ENCODE measurements at places on chromosomes 6 and 20.

DNA sequence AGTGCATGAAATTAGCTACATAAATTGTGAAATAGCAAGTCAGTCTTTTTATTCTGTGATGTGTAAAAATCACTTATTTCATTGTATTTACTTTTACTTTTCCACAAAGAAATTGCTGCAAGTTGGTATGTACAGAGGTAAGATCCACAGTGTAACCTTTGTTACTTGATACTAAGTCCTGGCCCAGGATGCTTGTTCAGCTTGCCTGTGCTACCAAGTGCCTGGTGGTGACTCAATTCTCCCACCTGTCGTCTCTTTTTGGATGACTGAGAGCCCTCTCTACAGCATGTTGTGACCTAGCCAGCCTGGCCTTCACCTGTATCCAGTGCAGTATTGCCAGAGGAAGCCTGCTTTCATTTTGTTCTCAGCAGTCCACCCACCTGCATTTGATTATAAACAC, 54.9 kb downstream of the ANKRD6 start:
- DNase-seq = no peak

DNA sequence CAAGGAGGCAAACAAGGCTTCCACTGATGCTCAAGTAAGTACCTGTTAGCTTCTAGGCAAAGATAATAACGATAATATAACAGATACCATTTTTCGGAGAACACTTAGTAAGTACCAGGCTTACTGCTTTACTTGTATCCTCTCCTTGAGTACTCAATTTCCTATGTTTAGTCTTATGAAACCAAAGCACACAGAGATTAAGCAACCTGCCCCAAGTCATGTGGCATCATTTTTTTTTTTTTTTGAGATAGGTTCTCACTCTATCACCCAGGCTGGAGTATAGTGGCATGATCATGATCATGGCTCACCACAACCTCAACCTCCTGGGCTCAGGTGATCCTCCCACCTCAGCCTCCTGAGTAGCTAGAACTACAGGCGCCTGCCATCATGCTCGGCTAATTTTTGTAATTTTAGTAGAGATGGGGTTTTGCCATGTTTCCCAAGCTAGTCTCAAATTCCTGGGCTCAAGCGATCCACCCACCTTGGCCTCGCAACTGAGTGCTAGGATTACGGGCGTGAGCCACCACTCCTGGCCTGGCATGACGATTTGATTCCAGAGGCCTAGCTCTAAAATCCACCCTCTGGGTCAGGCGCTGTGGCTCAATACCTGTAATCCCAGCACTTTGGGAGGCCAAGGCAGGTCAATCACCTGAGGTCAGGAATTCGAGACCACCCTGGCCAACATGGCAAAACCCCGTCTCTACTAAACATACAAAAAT, 14.0 kb downstream of the SPAG4 start:
- no peak for DNase-seq

DNA sequence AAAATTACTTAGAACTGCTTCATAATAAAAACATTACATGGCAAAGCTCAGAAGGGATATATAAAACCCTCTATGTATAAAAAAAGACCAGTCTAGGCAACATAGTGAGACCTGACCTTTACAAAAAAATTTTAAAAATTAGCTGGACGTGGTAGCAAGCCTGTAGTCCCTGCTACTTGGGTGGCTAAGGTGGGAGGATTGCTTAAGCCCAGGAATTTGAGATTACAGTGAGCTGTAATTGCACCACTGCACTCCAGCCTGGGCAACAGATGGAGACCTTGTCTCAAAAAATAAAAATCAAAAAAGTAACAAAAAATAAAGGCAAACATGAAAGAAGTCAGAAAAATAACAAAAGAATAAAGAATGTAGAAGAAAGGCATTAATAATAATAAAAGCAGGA, 21.5 kb upstream of the TPD52L1 start:
- no peak for DNase-seq

- DNase-seq = no peak
Observed at GRCh38 chr20:47810116-47810677, 24.9 kb upstream of the SULF2 start.

DNA sequence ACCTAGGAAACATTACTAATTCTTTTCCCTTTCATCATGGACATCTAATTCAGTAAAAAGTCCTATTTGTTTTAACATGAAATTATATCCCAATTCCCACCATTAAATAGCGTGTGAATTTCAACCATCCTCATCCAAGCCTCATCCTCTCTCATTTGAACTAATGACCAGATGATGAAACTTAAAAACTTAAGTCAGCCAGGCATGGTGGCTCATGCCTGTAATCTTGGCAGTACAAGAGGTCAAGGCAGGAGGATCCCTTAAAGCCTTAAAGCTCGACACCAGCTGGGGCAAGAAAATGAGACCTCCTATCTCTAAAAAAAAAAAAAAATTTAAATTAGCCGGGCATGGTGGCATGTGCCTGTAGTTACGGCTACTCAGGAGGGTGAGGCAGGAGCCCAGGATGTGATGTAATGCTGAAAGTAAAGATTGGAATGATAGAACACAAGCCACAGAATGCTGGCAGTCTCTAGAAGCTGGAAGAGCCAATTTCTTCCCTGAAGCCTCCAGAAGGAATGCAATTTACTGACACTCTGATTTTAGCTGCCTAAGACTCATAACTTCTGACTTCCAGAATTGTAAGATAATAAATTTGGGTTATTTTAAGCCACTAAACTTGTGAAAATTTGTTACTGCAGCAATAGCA, 27.1 kb upstream of the HAO1 start:
- DNase-seq = no peak

GRCh38 chr6:72621291-72622093, at the start of gene KCNQ5:
TSS of gene KCNQ5 (plus strand) at chr6:72622064.
- DNase-seq = peak; percentile 51

- DNase-seq = no peak
Observed at GRCh38 chr6:113999284-113999683, 28.3 kb upstream of the HDAC2 start.

DNA sequence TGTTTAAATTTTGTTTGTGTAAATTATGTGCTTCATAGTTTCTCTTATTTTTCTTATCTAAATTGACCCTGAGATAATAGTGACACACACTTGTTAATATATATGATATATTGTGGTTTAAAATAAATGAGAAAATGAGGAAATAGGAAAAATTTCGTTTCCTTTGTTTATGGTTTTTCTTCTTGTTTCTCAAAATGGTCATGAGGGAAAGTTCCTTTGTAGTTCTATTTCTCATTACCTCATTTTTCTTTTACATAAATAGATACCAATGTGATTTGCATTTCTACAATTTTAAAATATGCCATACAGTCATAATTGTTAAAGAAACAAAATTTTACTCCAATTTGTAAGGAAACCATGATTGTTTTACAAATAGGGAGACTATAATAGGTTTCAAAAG, 9.2 kb downstream of the OR2A4 start:
- DNase-seq = no peak

DNA sequence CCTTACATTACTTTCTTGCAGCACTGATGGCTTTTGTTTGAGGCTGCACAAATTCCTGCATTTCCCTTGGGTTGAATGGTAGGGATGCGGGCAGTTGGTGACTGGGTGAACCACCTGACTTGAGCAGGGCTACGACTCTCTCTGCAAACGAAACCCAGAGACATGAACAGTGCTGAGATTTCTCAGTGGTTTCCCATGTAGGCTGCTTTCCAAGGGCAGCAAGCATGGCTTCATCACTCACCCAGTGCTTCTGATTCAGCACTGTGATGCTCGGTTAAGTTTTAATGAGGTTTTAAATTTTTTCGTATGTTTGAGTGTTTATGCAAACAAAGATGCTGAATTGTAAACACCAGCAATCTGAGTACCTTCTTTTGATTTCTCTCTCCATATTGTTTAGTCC, 127.2 kb downstream of the MTHFD1L start:
- no peak for DNase-seq

DNA sequence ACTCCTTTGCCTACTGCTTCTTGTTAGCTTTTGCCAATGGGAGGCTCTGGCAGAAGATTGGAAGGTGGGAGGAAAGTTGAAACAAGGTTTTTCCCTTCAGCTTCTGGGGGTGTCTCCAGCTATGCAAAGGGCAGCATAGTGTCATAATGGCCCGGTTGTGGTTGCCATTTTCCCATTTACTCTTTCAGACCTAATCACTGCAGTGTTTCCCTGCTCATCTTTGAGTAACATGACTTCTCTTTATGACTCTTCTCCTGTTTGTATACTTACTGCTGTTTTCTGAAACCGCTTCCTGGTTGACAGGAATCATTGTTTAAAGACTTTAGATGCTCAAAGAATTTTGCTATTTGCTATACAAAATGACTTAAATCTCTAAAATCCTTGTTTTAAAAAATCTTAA, 19.9 kb downstream of the NRN1 start:
- DNase-seq = no peak

DNA sequence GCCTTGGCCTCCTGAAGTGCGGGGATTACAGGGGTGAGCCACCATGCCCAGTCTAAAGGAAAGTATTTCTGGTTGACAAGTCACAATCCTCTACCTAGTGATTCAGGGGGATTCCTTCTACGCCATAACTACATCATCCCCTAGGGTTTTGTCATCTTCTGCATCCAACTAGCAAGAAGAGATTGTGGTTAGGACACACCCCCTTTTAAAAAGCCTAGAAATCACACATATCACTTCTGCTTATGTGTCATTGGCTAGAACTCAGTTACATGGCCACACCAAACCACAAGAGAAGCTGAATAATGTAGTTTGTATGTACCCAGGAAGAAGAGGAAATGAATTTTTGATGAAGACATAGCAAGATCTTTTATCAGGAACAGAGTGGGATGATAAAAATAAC, 14.7 kb upstream of the CHD6 start:
- DNase-seq = peak; percentile 29

DNA sequence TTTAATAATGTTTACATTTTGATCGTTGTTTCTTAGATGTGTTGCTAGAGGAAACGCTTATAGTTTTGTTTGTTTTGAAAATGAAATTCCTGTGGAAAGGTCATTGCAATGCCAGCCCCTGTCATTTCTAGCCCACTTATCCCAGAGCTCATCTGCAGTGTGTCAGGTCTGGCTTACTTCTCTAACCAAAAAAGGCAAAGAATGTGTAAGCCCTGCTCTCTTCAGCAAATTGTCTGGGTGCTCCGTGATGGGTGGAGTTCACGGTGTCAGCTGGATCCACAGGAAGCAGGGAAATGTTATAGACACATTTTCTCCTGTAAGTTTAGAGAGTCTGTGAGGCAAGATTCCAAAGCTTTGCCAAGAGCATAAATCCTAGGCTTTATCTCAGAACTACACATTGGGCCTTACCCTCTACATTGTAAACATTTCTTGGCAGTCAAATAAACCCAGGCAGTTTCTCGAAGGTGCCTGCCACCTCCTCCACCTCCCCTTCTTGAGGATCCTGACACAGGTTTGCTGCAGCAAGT, 50.9 kb downstream of the RPRD1B start:
- DNase-seq = no peak

DNA sequence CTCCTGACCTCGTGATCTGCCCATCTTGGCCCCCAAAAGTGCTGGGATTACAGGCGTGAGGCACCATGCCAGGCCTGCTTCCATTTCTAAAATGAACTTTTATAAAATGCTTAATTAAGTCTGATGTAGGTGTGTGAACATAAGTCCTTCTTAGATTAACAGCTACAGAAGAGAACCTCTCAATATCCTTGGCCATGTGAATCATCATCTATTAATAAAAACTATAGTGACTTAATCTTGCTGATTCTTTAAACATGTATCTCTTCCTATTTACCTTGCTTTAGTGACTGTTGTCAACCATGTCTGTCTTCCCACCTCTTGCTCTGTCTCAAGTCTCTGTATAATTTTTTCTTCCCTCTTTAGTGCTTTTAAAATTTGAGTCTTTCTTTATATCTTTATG, 127.1 kb downstream of the JARID2 start:
- DNase-seq = no peak

GRCh38 chr6:11494786-11495564, 42.6 kb upstream of the TMEM170B start:
- DNase-seq = no peak

DNA sequence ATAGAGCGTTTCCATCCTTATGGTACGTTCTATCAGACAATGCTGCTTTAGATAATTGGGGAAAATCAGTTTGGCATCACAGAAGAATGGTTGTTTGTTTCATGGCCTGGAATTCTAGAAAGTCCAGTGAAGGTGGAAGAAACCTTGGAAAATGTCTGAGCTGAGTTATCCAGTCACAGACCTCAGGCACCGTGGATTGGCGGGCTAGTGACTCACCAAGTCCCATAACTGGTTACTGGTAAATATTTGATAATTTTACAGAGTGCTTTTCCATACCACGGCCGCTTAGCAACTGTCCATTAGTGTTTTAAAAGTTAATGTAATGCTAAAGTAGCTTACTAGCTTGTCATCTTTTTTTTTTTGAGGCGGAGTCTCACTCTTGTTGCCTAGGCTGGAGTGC, 99.4 kb downstream of the SLC35B3 start:
- DNase-seq = no peak

DNA sequence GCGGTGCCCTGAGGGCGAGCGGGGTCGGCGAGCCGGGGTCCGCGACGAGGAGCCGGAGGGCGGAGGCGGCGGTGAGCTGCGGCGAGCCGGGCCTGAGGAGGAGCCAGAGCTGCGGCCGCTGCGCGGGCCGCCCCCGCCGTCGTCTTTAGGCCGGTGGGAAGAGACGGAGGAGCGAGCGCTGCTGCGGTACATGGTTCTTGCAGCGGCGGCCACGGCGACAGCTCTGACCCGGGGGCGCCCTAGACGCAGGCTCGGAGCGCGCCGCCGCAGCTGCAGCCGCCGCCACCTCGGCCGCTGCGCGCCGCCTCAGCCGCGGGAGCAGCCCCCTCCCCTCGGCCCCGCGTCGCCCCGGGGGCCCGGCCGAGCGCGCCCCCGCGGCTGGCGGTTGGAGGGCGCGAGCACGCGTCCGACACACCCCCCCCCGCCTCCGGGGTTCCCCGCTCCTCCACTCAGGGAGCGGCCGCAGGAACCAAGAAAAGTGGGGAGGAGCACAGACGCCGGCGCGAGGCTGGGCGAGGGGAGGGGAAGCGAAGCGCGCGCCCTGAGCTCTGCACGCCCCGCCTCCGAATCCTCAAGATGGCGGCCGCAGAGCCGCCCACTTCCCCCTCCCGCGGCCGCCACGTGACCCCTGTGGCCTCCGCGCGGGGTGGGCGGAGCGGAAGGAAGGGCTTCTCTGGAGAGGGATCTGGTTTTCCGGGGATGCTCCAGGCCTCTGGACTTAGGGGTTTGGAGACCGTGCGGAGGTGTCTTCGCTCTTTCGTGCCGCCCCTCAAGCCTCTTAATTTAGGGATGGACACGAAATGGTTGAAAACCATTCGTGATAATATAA, at the start of gene ZNF318:
TSS of gene ZNF318 (minus strand) at position 474 of the 829 bp plus-strand sequence. CDS start at position 192, 282 bp downstream.
- DNase-seq = peak; percentile 96

DNA sequence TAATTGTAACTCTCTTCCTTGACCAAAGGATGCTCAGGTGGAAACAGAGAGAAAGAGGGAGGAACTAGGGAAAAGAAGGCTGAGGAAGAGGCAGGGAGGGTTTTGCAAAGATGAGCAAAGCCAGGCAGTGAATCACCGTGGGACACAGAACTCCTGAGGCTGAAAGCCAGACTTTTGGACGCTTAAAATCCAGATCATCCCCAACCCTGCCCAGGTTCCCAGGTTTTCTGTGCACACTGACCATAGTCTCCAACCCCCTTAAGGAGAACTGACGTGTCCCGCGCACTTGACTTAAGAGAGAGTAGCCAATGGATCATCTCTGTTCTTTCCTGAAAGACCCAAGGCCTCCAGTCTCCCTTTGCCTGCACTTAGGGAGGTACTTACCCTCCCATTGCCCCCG, 75.3 kb downstream of the LRFN2 start:
- no peak for DNase-seq

GRCh38 chr6:144055121-144055931, 40.0 kb downstream of the SF3B5 start:
- no peak for DNase-seq
